ENCODE measurements at places on chromosomes 4 and X.

- no peak for DNase-seq
These were observed 236.9 kb downstream of the CAMK2D start for GRCh38 chr4:113524505-113525186.

GRCh38 chrX:119654112-119654531, 38.8 kb downstream of the SEPTIN6 start:
- no peak for DNase-seq

GRCh38 chr4:31107362-31107761, 387.2 kb downstream of the PCDH7 start:
- DNase-seq: no peak

GRCh38 chr4:74038425-74039314, at the start of gene CXCL3:
CXCL3 (minus strand) TSS chr4:74038689; CDS start chr4:74038611, 78 bp downstream.
- no peak for DNase-seq

GRCh38 chr4:96916711-96917110, 1076.8 kb downstream of the PDHA2 start:
- DNase-seq: no peak

DNA sequence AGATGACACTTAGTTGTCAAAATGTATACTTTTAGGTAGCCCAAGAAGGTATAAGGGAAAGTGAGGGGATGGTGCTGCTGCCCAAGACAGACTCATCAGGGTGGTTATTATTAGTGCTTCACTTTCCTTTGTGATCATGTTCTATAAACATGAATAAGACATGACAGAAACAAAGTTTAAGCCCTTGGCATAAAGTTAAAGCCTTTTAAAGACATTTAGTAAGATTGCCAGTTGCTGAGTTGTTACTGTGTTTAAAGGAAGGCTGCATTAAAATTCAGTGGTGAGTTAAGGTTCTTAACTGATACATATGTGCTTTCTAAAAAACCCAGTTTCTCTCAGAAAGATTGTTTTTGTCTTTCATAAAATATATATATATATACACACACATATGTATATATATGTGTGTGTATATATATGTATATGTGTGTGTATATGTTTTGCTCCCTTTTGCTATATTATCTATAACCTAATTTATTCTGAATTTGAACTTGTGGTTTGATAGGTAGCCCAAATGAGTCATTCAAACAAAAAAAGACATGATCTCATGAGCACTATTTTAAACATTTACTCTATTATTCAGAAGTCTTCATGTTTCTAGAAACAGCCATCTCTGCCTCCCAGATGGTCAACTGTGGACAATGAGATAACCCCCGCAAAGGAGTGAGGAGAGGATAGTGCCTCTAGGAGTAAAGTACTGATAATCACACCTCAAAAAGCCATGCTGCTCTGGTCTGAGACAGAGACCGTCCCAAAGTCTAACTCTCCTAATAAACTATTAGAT, 98.1 kb upstream of the OTUD4 start:
- DNase-seq: no peak

DNA sequence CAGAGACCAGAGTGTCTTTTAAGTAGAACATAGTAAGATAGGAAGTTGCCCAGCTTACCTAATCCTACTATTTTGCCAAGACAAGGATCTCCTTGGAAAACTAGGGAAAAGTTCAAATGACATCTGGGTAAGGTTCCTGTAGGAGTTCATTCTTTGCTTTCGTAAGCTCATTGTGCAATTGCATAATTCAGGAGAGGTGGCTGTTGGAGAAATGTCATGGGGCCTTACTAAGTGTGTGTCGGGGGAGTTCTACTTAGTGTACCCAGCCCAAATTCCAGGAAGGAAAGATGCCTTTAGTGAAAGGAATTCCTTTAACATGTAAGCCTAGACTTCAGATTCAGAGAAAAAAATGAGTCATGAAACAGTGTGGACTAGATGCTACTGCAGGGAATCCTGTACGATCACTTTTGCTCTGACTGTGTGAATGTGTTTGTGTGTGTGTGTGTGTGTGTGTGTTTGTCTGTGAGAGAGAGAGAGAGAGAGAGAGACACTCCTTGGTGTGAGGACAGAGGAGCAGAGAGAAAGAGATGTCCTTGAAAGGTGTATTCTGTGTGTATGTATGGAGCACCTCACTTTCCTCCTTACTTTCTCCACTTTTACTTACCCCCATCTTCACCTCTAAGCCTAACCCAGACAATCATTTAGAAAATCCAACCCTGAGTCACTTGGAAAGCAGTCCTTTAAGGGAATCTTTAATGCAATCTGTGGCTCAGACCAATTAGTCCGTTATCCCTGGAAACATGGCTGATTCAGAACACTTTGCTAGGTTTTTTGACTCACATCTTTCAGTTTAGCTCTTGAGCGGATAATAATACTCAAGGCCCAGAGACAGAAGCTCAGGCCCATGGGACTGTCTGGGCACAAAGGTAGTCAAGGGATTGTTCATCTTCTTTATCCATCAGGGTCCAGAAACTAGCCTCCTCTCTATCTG, 114.5 kb upstream of the ACSL4 start:
- DNase-seq: no peak

DNA sequence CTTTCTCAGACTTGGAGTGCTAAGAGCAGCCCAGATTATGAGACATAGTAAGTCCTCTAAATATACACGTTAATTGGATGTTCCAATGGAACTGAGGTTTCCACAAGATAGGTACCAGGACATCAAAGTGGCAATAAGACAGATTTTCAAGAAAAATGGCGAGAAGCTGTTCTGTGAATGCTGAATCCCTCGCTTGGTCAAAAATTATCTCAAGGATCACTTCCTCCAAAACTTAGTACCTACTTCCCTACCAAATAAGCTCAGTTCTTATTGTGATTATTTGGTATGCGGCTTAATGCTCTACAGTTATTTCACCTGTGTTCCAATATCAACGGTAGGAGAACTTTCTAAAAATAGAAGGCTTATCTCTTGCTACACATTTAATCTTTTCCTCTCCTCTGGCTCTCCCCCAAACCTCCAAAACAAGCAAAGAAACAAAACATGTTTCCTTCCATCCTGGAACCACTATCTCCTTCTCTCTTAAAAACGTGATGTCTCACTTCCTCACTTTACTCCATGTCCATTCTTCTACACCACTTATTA, 14.7 kb downstream of the PDGFC start:
- no peak for DNase-seq

- DNase-seq: no peak
These were observed 385.2 kb downstream of the GASK1B start for GRCh38 chr4:157787618-157788017.

DNA sequence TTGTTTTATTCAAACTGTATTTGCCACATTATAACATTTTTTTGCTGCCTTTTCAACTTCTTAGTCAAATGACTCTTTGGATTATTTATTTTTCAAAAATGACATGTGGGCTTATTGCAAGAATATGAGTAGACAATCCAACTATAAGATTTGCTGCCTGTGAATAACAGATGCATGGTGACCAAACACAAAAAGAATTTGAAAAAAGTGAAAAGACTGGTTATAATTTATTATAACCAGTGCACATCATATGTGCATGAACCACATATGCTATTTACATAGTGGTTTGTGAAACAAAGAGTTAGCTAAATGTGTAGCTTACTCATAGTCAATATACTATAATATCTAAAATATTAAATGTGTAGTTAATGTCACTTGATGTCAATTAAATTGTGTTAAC, 2086.8 kb downstream of the ARAP2 start:
- no peak for DNase-seq

DNA sequence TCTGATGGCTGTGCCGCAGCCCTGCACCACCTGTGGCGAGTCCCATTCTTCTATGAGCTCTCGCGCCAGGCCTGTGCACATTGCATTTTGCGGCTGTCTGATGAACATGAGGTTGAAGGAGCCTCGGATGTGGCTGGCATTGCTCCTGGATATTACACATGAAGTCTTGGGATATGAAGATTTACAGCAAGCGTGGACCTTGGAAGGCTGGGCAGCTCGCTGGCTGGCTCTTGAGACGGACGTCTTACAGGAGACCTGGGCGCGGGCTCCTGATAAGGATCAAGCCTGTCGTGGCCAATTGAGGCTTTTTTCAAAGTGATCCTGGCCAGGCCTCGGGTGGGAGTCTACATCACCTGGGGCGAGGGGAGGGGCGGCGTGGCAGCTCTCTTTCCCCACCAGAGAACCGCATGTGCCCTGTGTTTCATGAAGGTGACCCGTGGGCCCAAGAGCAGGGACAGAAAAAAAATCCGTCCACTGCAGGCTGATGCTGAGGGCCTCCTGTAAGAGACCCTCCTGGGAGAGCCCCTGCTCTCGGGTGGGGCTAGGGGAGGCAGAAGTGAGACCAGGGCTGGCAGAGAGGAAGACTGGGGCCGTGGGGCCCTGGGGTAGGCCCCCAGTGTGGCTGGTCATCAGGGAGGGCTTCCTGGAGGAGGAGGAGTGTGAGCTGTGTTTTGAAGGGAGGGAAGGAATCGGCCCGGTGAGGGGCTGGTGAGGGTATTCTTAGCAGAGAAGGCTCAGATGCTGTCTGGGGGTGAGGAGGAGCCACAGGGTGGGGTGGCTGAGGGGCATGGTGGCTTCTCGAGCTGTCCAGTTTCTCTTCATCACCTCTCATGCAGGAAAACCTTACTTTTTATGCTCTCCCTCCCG, 23.6 kb downstream of the CPZ start:
- no peak for DNase-seq

DNA sequence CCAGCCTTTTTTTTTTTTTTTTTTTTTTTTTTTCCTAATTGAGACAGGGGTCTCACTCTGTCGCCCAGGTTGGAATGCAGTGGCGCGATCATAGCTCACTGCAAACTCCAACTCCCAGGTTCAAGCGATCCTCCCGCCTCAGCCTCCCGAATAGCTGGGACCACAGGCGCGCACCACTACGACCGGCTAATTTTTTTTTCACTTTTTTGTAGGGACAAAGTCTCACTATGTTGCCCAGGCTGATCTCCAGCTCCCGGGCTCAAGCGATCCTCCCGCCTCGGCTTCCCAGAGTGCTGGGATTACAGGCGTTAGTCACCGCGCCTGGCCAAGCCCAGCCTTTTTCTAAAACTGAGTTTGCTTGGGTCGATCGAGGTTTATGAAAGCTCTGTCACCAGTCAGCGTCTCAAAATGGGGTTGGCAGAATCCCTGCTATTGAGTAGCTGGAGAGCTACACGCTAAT, 1.3 kb upstream of the OTUD5 start:
- DNase-seq: no peak

DNA sequence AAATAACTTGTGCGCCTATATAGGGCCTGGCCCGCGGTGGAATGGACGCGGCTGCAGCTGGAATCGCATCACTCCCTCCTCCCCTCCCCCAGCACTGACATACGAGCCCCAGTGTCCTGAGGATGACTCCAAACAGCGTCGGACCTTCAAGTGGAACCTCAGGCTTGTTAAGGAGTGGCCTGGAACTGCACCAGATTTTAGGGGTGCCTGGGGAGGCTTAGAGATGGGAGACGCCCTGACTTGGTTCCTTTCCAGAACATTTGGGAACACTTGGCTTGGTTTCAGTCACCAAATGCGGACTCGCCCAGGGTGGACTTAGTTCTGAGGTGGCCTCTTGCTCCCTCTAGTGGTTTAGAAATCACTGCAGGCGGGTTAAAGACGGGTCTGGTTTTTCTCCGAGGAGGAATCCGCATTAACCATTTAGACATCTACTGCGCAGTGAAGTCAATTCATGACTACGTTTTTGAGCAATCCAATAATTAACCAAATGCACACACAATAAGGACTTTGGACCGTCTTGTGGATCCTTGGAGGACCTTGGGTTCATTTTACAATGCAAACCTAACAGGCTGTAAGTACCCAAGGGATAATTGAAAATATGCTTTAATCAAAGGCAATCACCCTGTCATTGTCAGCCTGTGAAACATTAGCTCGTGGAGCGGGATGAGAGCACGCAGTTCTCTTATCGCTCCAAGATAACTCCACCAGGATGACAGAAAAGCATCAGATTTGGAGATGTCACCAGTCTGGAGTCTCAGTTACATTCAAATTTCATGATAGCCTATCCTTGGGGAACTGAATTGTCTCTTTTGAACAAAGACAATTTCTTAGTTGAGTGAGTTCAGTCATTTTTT, 11.2 kb upstream of the PDGFRA start:
- peak; percentile 15 for DNase-seq

- no peak for DNase-seq
These were observed 241.9 kb downstream of the ANTXR2 start for GRCh38 chr4:79831119-79831528.

GRCh38 chr4:27714073-27714472, 853.4 kb downstream of the STIM2 start:
- no peak for DNase-seq

DNA sequence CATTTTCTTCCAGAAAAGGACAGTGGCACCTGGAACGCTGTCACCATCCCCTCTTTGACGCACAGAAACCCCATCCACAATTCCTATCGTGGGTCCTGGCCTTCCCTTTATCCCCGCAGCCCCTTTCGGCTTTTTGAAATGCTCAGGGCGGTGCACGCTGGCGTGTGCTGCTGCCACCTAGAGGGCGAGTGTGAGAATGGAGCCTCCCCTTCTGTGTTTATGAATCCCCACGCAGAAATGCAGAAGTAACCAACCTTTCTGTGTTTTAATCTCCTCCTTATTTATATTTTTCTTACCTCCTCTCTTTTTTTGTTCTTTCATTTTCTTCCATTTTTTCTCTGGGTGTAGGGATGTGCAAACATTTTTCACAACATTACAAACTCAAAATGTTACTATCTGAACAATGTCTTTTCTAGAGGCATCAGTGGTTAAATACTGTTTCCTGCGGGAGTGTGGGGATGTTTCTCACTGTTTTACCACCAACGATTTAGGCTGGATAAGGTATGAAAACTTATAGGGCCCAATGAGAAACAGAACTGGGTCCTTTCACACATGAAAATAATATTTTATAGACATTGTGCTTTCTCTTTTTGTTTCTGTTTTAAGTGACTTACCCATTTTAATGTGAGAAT, 50.0 kb downstream of the TMA16 start:
- DNase-seq: peak; percentile 35

GRCh38 chr4:154757713-154758112, 13.9 kb downstream of the LRAT start:
- DNase-seq: no peak

- no peak for DNase-seq
These were observed 126.5 kb downstream of the SLIT2 start for GRCh38 chr4:20378181-20378580.

GRCh38 chr4:112109360-112110058, 35.7 kb upstream of the FAM241A start:
- no peak for DNase-seq

DNA sequence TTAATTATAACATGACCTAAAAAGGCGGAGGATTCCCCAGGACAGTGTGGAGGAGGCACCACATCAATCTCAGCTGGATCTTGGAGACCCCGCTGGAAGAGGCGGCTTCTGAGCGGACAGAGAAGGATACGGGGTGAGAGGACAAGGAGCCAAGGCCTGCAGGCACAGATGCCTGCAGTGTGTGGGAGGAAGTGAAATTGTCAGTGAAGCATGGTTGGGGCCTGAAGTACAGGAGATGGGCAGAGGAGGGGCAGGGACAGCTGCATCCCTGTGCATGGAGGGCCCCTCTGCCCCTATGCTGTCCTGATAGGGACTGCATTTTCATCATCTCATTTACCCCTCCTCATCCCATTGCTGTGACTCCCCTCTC, 1.7 kb upstream of the SLC2A9 start:
- DNase-seq: no peak

- no peak for DNase-seq
These were observed 15.4 kb upstream of the CSTF2 start for GRCh38 chrX:100804780-100805179.

- DNase-seq: no peak
These were observed 33.3 kb downstream of the CASK start for GRCh38 chrX:41890026-41890423.
